ENCODE measurements at places on chromosomes 5 and 9. TPM values are rescaled to one million over a fixed set of nuclear protein-coding genes. Genes with fewer than 3 reads are reported as not detected.

DNA sequence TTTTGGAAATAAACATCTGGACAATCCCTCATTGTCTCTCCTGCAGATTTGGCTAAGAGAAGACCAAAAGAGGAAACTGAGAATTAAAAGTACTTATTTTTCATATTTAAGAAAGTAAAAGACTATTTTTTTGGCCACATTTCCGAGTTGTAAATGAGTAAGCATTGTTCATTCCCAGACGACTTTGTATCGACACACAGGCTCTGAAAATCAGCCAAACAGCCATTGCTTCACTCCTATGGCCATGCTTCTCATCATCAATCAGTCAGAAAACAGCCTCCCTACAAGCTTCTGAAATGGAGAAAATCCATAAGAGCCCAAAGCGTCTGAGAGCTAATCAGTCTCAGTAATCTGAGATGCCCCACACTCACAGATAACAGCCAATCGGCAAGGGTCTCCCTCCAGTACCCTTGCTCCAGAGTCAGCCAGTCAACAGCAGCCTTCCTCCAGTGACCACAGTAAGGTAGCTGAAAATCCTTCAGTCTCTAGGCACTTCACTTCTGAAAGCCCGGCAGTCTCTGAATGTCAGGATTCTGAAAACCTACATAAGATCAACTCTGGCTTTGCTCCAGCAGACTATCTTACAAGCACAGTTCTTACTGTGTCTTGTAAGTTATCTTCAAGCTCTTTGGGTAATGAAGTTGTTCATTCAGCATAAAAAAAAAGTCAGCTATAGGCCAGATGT is 30.9 kb downstream of the CDO1 start:
- no peaks in the 10 kb centered on the region for H3K36me3 ChIP-seq
- H3K4me3 ChIP-seq, result no peak overlapping the region
- no peak for DNase-seq
- no peaks in the 10 kb centered on the region for H3K4me1 ChIP-seq
- H3K27me3 ChIP-seq, result peaks cover 38% of the 10 kb centered on the region

- H3K4me1 ChIP-seq, result no peaks in the 10 kb centered on the region
- no peak overlapping the region for H3K4me3 ChIP-seq
Measured at GRCh38 chr9:123438321-123438720, 82.3 kb downstream of the CRB2 start.

DNA sequence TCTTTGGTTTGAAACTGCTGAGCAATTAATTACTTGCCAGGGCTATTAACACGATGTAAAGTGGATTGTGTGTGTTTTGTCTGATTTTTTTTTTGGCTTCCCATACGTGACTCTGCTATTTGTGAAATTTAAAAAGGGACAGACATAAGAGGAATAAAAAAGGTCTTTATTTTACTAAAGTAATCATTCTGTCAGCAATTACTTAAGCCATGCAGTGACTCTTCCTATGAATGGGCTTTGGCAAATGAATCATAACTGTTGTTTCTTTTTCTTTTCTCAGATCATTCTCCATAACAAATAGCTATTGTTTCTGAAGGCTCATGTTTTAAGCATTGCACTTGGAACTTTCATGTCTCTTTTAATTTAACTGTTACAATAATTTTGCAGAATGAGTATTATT is 461.3 kb upstream of the RORB start:
- no peaks in the 10 kb centered on the region for H3K4me1 ChIP-seq
- no peak overlapping the region for H3K27ac ChIP-seq
- DNase-seq, result no peak
- no peaks in the 10 kb centered on the region for H3K36me3 ChIP-seq
- no peak overlapping the region for H3K4me3 ChIP-seq
- H3K27me3 ChIP-seq, result no peaks in the 10 kb centered on the region

DNA sequence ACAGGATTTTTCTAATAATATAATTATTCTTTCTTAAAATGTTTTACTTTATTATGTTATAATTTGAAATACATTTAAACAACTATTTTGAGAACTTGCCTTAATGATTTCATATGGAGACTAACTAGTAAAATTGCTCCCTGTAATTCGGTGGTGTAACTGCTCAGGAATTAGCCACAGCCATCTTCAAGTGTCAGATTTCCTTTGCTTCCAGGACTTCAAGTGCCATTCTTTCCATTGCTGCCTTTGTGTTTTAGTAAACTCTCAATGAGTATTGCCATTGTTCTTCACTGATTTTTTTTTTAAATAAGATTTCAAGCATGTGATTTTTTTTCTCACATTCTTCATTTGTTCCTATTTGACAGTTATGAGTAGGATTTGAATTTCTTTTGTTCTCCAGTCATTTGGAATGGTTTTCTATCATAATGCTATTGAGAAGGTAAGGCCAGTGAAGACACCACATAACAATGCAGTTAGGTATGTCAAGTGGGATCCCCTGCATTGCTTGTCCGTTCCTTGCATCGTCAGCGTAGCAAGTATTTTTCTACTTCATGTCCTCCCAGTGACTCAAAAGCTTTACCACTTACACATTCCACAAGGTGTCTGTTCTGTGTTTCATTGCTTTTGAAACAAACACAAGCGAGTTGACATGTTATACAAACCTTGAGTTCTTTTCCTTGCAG is 83.7 kb downstream of the LNPEP start:
- DNase-seq, result no peak
- no peak overlapping the region for H3K27ac ChIP-seq
- no peaks in the 10 kb centered on the region for H3K27me3 ChIP-seq
- H3K4me1 ChIP-seq, result peaks cover 22% of the 10 kb centered on the region
- peaks cover 69% of the 10 kb centered on the region for H3K36me3 ChIP-seq

- no peak for DNase-seq
- no peak overlapping the region for H3K27ac ChIP-seq
- peaks cover 34% of the 10 kb centered on the region for H3K36me3 ChIP-seq
- no peaks in the 10 kb centered on the region for H3K27me3 ChIP-seq
- H3K4me3 ChIP-seq, result no peak overlapping the region
Measured at GRCh38 chr5:143318270-143318669, 85.2 kb downstream of the NR3C1 start.

DNA sequence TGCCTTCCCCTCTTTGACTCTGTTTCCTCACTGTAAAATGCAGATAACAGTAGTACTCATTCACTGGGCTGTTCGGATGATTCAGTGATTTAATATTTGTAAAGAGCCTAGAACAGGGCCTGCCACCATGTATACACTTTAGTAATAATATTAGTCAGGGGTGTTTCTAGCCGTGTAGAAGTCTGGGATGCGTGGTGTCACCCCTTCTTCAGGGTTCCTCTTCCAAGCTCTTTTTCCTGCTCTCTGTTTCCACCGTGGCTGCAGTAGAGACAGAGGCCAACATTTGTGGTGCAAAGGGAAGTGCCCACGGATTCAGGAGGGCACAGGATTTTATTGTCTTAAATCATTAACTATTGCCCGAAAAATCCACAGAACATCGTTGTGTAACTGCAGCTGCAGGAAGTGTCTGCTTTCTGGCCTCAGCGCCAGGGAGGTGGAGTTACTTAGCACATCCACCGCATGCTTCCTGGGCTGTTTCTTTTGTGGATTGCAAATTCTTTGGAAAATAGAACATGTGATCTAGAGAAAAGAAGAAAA is 61.7 kb downstream of the TRIO start:
- H3K27ac ChIP-seq, result no peak overlapping the region
- H3K4me1 ChIP-seq, result peaks cover 17% of the 10 kb centered on the region
- peaks cover 5% of the 10 kb centered on the region for H3K27me3 ChIP-seq
- H3K36me3 ChIP-seq, result no peaks in the 10 kb centered on the region
- no peak overlapping the region for H3K4me3 ChIP-seq

DNA sequence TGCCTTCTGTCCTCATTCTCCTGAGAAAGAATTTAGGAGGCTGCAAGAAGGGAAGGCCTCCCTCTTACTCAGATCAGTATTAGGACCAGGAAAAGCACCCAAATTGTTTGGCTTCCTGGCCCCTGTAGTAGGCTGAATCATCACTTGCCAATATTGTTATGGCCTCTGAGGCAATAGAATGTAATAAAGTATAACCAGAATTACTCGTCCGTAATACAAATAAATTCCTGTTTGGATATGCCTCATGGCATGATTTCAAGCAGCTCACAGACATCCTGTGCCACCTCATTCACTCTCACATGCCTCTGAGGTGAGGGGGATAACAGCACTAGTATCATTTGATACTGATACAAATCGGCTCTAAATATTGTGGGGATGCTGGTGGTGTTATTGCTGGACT is 427.3 kb downstream of the ISL1 start:
- H3K27ac ChIP-seq, result no peak overlapping the region
- no peaks in the 10 kb centered on the region for H3K4me1 ChIP-seq
- no peaks in the 10 kb centered on the region for H3K36me3 ChIP-seq
- no peak overlapping the region for H3K4me3 ChIP-seq
- H3K27me3 ChIP-seq, result no peaks in the 10 kb centered on the region

DNA sequence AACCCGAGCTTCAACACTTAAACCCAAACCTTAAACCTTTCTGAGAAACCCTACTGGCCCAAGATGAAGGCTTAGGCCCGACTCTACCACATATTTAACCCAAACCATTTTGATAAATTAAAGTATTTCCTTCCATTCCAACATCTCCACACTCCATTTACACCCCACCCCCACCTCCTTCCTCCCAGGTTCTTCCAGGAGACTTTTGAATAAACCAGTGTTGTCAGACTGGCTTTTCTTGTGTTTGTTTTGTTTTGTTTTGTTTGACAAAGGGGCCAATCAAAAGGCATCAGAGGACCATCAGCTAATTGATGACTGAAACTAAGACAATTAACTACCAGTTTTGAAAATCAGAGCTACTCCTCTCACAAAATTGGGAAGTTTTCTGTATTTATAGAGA is 4.6 kb upstream of the ZNF608 start:
- H3K4me3 ChIP-seq, result no peak overlapping the region
- peaks cover 37% of the 10 kb centered on the region for H3K27me3 ChIP-seq
- peaks cover 2% of the 10 kb centered on the region for H3K4me1 ChIP-seq
- no peak overlapping the region for H3K27ac ChIP-seq
- no peak for DNase-seq

DNA sequence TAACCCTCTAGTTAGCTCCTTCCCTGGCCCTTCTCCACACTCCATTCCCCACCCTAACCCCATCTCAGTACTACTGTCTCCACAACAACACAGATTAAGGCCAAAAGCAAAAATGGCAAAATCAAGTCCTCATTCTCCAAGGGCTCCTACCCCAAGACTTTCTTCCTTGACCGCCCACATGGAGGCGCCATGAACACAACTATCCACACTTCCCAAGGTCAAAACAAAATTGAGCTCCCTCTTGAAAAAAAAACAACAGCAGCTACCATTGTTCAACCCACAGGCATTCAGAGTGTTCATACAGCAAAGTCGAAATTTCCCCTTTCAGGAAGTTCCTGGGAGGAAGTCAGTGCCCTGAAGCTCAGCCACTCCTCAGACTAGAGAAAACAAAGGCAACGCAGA is 54.4 kb downstream of the GNAQ start:
- H3K4me1 ChIP-seq, result peaks cover 56% of the 10 kb centered on the region
- H3K4me3 ChIP-seq, result peak overlapping the region; percentile 6
- H3K27me3 ChIP-seq, result no peaks in the 10 kb centered on the region
- DNase-seq, result peak; percentile 34
- peak overlapping the region; percentile 83 for H3K27ac ChIP-seq

- no peak overlapping the region for H3K27ac ChIP-seq
- DNase-seq, result no peak
- peaks cover 7% of the 10 kb centered on the region for H3K27me3 ChIP-seq
- H3K4me1 ChIP-seq, result peaks cover 5% of the 10 kb centered on the region
Measured at GRCh38 chr9:98654247-98654646, 54.5 kb downstream of the GABBR2 start.

DNA sequence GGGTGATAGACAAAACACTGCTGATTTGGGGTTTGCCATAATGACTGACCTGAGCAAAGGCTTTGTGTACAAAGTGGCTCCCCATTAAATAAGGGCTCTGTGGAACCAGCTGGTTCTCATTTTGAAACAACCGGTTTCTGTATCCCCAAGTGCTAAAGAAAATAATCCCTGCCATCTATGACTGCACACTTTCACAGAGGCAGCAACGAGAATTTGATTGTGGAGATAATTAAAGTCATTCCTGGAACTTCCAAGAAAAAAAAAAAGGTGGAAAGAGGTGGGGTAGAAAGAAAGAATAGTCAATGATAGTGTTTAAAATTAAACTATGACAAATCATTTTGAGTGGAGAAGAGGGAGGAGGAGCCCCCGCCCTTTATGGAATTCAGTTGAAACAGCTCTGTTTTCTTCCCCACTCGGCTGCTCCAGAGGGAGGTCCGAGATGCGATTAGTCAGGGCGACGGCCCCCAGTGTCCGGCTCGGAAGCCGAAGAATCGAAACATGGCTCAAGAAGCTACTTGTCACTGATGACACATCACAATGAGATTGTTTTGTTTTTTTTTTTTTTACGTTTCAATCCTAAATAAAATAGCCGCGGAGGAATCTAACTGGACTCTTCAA is 38.4 kb downstream of the EBF1 start:
- no peaks in the 10 kb centered on the region for H3K36me3 ChIP-seq
- no peak overlapping the region for H3K4me3 ChIP-seq
- H3K4me1 ChIP-seq, result peaks cover 3% of the 10 kb centered on the region
- peaks cover 29% of the 10 kb centered on the region for H3K27me3 ChIP-seq

DNA sequence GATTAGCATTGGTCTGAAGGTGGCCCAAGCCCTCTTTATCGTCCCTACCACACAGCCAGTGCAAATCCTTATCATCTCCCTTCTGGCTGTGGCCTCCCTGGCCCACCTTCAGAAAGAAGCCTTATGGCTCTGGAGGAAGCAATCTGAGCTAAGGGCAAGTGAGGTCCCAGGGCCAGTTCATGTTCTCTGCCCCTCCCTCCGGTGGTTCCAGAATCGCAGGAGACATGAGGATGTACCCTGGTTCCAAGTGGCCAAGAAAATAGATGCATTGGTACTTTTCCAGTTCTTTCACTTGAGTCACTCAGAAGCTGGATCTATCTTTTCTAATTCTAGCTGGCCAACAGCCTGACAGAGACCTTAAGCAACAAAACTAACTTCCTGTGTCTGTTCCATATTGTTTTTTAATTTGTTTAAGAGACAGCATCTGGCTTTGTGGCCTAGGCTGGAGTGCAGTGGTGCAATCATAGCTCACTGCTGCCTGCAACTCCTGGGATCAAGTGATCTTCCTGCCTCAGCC is 60.7 kb downstream of the LHFPL2 start:
- no peaks in the 10 kb centered on the region for H3K36me3 ChIP-seq
- no peaks in the 10 kb centered on the region for H3K4me1 ChIP-seq
- no peak overlapping the region for H3K4me3 ChIP-seq
- peaks cover 1% of the 10 kb centered on the region for H3K27me3 ChIP-seq
- DNase-seq, result no peak

DNA sequence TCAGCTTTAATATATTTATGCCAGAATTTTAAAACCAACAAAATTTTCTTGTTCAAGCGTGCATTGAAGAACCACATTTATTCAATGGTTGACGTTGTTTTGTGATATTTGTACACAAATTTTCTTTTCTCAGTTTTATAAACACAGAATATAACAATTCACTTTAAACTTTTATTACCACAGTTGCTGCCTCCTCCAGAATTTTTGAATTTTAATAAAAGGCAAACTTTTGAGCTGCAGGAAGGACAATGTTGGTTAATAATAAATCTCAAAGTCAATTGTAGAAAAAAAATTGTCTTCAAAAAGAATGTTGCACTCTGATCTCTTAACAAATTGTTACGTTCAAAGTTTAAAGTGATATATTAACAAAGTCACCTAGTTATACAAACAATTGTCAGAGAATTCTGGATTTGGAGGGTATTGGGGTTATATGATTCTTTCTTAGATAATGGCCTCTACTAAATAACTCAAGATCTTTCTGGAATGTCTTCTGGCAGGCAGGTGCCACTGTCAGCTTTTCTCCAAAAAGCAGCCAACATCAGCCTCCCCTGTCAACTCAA is 60.5 kb downstream of the BAAT start:
- H3K27ac ChIP-seq, result no peak overlapping the region
- no peaks in the 10 kb centered on the region for H3K36me3 ChIP-seq
- no peak overlapping the region for H3K4me3 ChIP-seq
- no peak for DNase-seq
- H3K4me1 ChIP-seq, result no peaks in the 10 kb centered on the region

The RHOBTB3 gene
- total RNA-seq, result 0.39 TPM

The TUBB4B gene
- total RNA-seq, result 361 TPM

The PCDHB5 gene
- total RNA-seq, result not detected

The OLFML2A gene
- 0.11 TPM for total RNA-seq
